ENCODE measurements at places on chromosomes 12 and 14.

GRCh38 chr12:4421590-4422031, 24.0 kb downstream of the FGF6 start:
- peak; percentile 31 for DNase-seq

DNA sequence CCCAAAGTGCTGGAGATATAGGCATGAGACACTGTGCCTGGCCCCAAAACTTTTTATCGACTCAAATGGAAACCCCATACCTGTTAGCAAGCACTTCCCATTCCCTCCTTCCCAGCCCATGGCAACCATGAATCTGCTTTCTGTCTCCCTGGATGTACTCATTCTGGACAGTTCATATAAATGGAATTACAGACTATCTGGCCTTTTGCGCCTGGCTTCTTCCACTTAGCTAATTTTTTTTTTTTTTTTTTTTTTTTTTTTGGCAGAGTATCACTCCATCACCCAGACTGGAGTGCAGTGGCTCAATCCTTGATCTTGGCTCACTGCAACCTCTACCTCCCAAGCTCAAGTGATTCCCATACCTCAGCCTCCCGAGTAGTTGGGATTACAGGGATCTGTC, 134.5 kb upstream of the MED13L start:
- no peak for DNase-seq

GRCh38 chr12:110744601-110745264, 2.0 kb upstream of the PPP1CC start:
- DNase-seq = no peak

GRCh38 chr12:45368841-45369489, 153.1 kb downstream of the ANO6 start:
- no peak for DNase-seq

DNA sequence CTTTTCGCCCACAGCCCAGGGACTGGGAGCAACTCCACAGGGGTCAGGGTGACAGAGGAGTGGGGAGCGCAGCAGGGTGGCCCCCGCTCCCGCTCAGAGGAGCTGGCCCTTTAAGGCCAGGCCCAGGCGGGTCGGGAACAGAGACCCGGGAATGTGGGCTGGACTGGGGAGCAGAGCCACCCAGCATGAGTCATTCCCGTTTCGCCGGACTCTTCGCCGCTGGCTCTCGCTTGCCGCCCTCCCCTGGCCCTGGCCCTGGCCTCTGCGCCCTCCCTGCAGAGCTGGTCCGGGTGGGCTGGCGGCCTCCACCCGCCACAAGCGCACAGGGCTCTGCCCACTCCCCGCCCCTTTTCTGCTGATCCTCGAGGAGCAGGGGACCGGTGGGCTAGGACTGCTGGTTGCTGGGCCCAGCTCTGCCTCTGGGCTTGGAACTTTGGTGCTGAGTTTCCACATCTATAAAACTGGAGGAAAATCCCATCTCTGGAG, 92.8 kb downstream of the NINJ2 start:
- no peak for DNase-seq

- no peak for DNase-seq
Observed at GRCh38 chr12:50050410-50051098, 6.8 kb upstream of the ASIC1 start.

- DNase-seq = no peak
Observed at GRCh38 chr12:29709054-29709453, 74.7 kb downstream of the TMTC1 start.

GRCh38 chr14:92215579-92215978, 93.8 kb downstream of the CPSF2 start:
- no peak for DNase-seq

GRCh38 chr12:24496755-24497154, 452.1 kb downstream of the BCAT1 start:
- DNase-seq = no peak

DNA sequence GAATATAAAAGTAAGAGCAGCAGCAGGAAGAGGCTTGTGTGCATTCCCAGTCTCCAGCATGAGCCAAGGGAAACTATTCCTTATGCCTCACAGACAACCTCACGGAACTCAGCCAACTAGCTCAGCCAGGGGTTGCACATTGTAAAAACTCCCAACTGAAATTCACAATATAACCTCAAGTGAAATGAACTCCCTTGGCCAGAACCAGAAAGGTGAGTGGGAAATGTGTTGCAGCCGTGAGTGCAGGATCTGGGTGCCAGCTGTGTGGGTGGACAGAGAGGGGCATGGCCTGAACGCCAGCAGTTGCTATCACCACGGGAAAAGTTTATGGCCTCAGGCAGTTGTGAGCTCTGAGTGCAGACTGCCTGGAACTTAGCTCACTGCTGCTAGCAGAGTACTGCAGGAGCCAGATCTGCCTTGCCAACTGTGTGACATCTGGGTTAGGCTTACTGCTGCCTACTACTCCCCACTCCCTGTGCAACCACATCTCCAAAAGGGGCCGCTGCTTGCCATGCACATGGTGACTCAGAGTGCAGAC, 2.3 kb upstream of the CLEC1A start:
- no peak for DNase-seq

GRCh38 chr12:70823182-70823976, 97.2 kb downstream of the PTPRR start:
- DNase-seq = no peak

- DNase-seq = no peak
Observed at GRCh38 chr12:103102225-103102744, 144.8 kb downstream of the ASCL1 start.

- DNase-seq = no peak
Observed at GRCh38 chr14:104750056-104750752, 2.7 kb upstream of the SIVA1 start.

DNA sequence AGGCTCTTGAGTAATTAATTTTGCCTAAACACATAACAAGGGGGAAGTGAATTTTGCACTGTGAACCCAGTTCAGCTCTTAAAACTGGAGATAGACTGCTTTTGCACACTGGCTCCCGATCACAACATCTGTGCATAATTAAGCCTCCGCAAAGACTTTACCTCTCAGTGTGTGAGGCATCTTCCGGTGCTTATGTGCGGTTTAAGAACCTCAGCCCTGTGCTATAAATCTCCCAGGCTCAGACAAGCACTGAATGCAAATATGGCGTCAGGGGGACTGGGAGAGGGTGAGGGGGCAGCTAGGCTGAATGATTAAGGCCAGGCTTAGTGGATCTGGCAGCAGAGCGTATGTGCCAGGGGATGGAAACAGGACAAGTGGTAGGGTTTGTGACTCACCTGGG, 103.3 kb downstream of the ADCK1 start:
- no peak for DNase-seq

- no peak for DNase-seq
Observed at GRCh38 chr14:98298481-98299244, 973.3 kb downstream of the BCL11B start.

DNA sequence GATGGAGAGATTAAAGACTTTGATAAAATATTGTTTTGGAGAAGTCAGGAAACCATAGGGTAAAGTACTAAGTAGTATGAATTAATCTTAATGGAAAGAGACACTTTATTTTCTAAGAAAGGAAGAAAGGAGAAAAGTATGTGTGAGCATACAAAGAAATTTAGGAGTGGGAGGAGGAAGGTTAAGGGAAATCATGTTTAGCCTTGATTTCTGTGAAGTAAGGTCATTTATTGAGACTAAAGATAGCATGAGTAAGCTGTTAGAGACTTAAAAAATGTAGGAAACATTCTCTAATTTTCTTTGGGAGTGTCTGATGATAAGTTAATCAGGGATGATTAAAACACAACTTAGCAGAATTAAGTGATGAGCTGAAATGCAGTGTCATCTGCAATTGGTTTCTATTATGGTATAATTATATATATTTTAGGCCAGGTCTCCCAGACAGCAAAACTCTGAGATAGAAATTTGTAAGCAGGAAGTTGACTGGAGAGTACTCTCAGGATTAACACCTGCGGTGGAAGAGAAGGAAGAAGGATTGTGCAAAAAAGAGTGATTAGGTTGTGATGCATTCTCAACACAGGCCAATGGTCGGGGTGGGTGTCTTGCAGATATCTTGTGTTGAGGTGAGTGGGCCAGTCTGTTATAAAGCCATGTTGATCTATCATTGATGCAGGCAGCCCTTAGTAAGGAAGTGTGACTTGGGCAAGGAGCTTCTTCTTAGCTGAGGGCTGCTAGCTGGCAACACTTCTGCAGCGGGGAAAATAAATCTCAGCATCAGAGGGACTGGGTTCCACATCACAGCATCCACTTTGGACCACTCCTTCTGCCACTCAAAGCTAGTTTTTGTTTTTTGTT, 256.2 kb downstream of the AEBP2 start:
- DNase-seq = no peak

All from CD4-positive, alpha-beta T cell treated with Interleukin-6 at 100 ng/mL for 8 hours (primary cell).